CD8-positive, alpha-beta memory T cell (primary cell): ENCODE measurements at places on chromosomes 3 and 15.

DNA sequence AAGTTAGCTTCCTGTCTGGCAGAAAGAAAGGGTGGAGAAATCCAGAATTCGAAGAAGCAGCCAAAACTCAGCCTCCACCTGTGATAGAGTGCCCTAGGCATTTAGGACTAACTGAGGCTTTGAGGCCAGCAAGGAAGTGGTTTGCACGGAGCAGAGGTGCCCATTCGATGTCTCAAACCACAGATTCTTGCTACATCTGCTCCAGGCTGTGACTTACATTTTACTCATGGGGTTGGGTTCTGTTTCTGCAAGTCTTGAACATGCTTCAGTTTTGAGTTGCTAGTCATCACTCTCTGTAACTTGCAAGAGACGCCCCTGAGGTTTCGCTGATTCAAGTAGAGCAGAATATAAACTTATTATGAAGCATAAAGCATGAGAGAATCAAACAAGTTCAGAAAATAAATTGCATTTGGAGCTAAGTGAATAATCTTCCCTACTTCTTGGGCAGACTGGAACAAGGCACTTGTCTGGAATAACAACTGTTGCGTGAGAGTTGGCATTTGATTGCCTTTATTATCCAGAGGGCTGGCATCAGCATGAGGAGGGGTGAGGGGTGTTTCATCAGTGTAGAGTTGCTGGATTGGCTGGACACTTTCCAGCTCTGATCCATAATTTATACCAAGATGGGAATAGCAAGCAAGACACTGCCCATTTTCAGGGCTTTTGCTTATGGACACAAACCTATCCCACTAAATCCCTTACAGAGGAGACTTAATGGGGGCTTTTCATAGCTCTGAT lies 256.5 kb downstream of the AGBL1 start:
- no peak for DNase-seq

DNA sequence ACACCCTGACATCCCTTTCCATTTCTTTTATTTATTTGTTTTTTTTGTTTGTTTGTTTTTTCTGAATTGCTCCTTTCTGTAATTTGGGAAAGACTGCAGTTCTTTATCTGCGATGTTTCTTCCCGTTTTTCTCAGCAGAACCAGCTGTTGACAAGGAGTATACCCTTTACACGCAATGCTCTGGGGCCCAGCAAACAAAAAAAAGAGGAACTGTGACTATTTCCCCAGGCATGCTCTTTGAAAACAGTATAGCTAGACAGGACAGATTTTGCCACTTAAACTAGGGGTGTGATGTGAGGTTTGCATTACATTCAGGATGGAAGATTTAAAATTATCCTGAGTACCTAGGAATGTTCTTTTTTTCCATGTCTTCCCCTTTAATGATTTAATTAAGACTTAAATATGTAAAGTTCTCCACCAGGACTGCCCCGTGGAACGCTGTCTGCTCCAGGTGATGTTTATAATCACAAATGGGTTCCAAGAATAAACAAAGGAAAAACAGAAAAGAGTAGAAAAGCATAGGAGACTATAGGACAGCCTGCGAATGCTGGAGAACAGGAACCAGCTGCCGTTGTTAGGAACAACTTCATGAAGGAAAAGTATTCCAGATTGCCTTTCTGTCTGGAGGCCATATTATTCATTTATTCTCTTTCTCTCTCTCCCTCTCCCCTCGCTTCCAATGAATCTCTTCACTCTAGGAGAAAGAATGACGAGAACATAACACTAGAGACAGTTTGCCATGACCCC lies 43.3 kb downstream of the TGFBR2 start:
- DNase-seq = no peak

- no peak for DNase-seq
These were observed 263.9 kb upstream of the STT3B start for GRCh38 chr3:31268868-31269267.

DNA sequence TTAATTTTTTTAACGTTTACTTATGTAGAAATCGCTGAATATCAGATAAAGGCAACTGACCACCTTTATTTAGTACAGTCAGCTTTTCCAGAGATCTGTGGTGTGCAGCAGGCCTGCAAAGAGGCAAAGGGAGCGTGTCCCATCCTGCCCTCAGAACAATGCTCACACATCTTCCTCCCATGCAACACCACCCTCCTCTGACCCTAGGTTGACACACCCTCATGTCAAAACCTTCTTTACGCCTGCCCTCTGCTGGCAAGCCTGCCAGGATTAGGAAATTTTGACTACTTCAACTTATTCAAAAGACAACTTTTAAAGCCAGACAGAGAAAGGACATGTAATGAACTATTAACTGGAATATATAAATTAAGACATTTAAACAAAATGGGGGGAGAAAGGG lies 513.7 kb downstream of the FOXP1 start:
- DNase-seq = peak; percentile 31

DNA sequence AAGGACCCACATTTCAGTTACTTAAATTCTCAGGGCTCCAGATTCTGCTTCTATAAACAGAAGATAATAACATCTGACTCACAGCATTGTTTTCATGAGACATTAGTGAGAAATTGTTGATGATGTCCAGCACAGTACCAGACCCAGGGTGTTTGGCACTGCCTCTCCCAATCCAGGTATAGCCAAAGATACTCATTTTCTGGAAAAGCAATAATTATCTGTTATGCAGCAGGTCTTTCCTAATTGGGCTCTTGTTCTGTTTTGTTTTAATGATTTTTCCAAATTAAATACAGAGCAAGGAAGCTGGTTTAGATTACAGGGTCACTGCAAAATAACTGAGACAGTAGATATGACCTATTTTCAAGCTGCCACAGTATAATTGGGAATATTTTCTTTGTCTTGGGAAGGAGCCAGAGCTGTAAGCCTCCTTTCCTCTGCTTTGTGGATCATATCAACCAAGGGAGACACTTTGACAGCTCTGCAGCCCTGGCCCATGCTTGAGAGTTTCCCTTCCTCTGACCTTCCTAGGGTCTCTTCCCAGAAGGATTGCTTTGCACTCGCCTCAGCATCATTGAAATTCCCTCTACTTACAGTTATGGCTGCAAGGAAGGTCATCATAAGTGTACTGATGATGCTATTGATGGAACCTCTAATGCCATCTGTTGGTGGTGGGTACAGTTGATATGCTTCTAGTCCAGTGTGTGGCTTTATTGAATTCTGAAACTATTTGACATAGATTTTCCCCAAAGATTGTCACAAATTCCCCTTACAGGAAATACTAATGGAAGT lies 522.4 kb upstream of the ADAMTS9 start:
- no peak for DNase-seq

DNA sequence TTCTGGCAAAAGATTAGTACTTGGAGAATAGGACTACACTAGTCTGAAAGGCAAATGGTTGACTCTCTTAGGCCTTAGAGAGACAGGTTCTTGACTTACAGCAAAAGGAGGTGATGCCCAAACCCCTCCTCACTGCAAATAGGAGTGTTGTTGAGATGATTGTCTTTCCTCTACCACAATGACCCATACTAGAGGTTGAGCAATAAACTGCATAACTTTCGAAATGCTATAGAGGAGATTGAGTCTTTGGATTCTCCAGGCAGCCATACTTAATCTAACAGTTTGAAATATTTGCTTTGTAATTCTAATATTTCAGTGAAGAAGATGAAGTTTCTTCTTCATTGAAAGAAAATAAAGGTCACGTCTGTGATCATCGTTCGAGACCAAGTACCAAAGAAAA lies 498.5 kb upstream of the GBE1 start:
- no peak for DNase-seq
